ENCODE measurements at places on chromosomes 5 and 9. TPM values are rescaled to one million over a fixed set of nuclear protein-coding genes. Genes with fewer than 3 reads are reported as not detected.
A peak's percentile ranks its signal among the peaks of the same experiment; 100 is the strongest.

- no peak overlapping the region for H3K4me3 ChIP-seq
- no peaks in the 10 kb centered on the region for H3K27me3 ChIP-seq
- no peak overlapping the region for H3K27ac ChIP-seq
- peaks cover 31% of the 10 kb centered on the region for H3K36me3 ChIP-seq
- no peak for DNase-seq
Measured at GRCh38 chr9:135851748-135852147, 55.6 kb downstream of the CAMSAP1 start.

GRCh38 chr5:107820429-107820828 is 149.7 kb upstream of the EFNA5 start:
- H3K4me1 ChIP-seq = no peaks in the 10 kb centered on the region
- no peaks in the 10 kb centered on the region for H3K27me3 ChIP-seq
- H3K4me3 ChIP-seq = no peak overlapping the region
- DNase-seq = no peak

The OGN gene
- 454 TPM for total RNA-seq

- no peak overlapping the region for H3K27ac ChIP-seq
- H3K4me1 ChIP-seq = peaks cover 6% of the 10 kb centered on the region
Measured at GRCh38 chr9:33294670-33295432, 4.5 kb downstream of the NFX1 start.

The FOXD1 gene
- total RNA-seq = 0.35 TPM

The IRX2 gene
- total RNA-seq = 0.18 TPM

- DNase-seq = no peak
- no peak overlapping the region for H3K27ac ChIP-seq
- H3K4me3 ChIP-seq = no peak overlapping the region
- H3K4me1 ChIP-seq = no peaks in the 10 kb centered on the region
- H3K36me3 ChIP-seq = peaks cover 58% of the 10 kb centered on the region
- no peaks in the 10 kb centered on the region for H3K27me3 ChIP-seq
Measured at GRCh38 chr9:122879443-122879842, 25.7 kb downstream of the RC3H2 start.

- H3K27me3 ChIP-seq = no peaks in the 10 kb centered on the region
- no peak overlapping the region for H3K4me3 ChIP-seq
- H3K4me1 ChIP-seq = peaks cover 29% of the 10 kb centered on the region
- peaks cover 33% of the 10 kb centered on the region for H3K36me3 ChIP-seq
Measured at GRCh38 chr9:35691757-35692301, 2.1 kb upstream of the TPM2 start.

The DNAH5 gene
- 1.7 TPM for total RNA-seq

DNA sequence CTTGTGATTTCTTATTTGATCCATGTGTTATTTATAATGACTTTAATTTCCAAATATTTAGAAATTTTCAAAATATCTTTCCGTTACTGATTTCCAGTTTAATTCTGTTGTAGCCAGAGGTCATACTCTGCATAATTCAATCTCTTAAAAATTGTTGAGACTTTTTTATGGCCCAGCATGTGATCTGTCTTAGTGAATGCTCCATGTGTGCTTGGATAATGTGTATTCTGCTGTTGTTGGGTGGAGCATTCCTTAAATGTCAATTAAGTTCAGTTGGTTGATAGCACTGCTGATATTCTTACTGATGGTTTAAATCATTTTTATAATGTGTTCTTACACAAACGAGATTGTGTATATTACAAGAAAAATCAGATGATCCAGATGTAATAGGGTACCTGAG is 180.8 kb downstream of the RGS3 start:
- no peak for DNase-seq
- H3K4me1 ChIP-seq = peaks cover 10% of the 10 kb centered on the region
- H3K27me3 ChIP-seq = no peaks in the 10 kb centered on the region
- no peaks in the 10 kb centered on the region for H3K36me3 ChIP-seq

DNA sequence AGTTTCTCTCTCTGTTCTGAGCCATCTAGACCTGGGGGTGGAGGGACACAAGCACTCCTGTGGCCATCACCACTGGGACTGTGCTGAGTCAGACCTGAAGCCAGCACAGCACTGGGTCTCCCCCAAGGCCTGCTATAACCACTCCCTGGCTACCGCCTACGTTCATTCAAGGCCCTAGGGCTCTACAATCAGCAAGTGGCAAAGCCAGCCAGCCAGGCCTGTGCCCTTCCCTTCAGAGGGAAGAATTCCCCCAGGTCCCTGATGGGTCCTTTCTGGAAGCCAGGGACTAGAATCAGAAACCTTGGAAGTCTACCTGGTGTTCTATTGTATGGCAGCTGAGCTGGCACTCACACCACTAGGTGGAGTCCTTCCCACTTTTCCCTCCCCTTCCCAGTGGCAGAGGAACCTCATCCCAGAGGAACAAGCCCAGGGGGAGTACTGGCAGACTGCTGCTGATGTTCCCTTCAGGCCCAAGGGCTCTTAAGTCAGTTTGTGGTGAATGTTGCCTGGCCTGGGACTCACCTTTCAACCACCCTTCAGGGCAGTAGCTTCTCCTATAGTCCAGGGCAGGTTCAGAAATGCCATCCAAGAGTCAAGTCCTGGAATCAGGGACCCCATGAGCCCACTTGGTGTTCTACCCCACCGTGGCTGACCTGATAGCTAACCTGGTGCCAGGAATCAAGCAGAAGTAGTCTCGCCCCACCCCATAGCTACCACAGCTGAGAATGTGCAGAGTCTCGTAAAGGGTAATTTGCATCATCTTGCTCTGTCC is 20.0 kb downstream of the JMY start:
- no peak overlapping the region for H3K27ac ChIP-seq
- H3K4me3 ChIP-seq = no peak overlapping the region
- no peak for DNase-seq
- no peaks in the 10 kb centered on the region for H3K27me3 ChIP-seq

The TRPM6 gene
- 0.04 TPM for total RNA-seq

DNA sequence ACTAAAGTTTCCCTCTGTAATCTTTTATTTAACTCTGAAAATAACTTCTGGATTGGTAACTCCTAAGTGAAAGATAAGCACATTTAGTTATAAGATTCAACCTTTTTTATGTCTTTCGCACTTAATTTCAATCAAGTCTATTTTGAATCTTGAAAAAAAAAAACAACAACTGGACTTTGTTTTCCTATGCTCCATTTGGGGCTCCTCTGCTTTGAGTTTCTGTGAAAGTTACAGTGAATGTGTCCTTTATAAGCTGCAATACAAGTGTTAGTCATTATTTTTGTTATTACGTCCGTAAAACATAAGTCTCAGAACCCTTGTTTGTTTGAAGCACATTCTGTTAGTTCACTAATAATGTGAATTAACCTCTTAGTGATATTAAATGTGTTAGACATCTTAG is 276.8 kb downstream of the ADAMTS6 start:
- DNase-seq = no peak
- no peaks in the 10 kb centered on the region for H3K4me1 ChIP-seq
- H3K27ac ChIP-seq = no peak overlapping the region
- H3K36me3 ChIP-seq = no peaks in the 10 kb centered on the region

GRCh38 chr5:113678924-113679575 is 165.6 kb downstream of the YTHDC2 start:
- H3K4me3 ChIP-seq = no peak overlapping the region
- H3K27me3 ChIP-seq = no peaks in the 10 kb centered on the region
- H3K36me3 ChIP-seq = no peaks in the 10 kb centered on the region
- H3K4me1 ChIP-seq = no peaks in the 10 kb centered on the region

The HAVCR2 gene
- 4.3 TPM for total RNA-seq

GRCh38 chr5:96035796-96036195 is 74.1 kb upstream of the ELL2 start:
- no peak for DNase-seq
- no peaks in the 10 kb centered on the region for H3K36me3 ChIP-seq
- H3K27ac ChIP-seq = no peak overlapping the region

- no peak overlapping the region for H3K4me3 ChIP-seq
- no peaks in the 10 kb centered on the region for H3K27me3 ChIP-seq
Measured at GRCh38 chr5:38728029-38728428, 117.8 kb upstream of the OSMR start.

The VLDLR gene
- total RNA-seq = 18.9 TPM

- no peak for DNase-seq
- H3K27me3 ChIP-seq = no peaks in the 10 kb centered on the region
- H3K27ac ChIP-seq = no peak overlapping the region
- no peak overlapping the region for H3K4me3 ChIP-seq
- H3K4me1 ChIP-seq = no peaks in the 10 kb centered on the region
- no peaks in the 10 kb centered on the region for H3K36me3 ChIP-seq
Measured at GRCh38 chr9:24391095-24391494, 154.6 kb downstream of the IZUMO3 start.

GRCh38 chr5:80206282-80206681 is 49.6 kb downstream of the SERINC5 start:
- no peak for DNase-seq
- H3K4me1 ChIP-seq = no peaks in the 10 kb centered on the region
- H3K27me3 ChIP-seq = no peaks in the 10 kb centered on the region
- peaks cover 20% of the 10 kb centered on the region for H3K36me3 ChIP-seq
- H3K27ac ChIP-seq = no peak overlapping the region

- peaks cover 3% of the 10 kb centered on the region for H3K36me3 ChIP-seq
- no peak overlapping the region for H3K4me3 ChIP-seq
- no peaks in the 10 kb centered on the region for H3K4me1 ChIP-seq
- no peak overlapping the region for H3K27ac ChIP-seq
Measured at GRCh38 chr9:127273326-127273725, 8.8 kb downstream of the GARNL3 start.

DNA sequence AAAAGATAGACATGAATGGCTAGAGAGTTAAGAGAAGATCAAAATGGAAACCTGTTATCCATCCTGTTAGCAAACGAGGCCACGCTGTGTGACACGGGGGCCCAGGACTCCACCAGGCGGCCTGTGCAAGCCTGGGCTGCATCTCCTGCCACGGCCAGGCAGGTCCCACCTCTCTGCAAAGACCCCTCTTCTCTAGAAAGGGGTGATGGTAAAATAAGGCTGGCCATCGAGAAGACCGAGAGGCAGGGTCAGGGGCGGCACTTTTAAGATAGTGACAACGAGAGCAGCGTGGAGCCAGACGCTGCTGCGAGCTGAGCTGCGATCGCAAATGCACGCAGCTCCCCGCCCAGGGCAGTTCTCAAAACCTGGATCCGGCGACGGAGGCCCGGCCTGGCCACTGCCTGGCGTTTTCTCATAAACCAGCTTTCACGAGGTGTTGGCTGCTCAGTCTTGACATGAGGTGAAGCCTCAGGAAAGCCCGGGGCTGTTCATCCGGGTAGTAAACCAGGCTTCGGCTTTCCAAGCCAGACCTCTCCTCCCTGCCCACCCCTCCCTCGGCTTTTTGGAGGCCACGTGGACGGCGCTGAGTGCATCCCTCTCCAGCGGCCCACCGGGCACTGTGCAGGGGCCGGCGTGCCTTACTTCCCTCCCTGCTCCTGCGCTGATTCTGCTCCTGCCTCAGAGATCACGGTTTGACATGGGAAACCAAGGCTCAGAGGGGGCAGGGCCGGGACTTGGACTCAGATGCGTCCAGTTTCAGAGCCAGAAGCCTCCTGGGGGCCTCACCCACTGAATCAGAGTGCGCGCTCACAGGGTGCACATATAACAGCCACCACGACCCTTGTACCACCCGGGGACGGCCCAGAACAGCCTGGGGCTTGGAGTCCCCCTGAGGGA is 151.6 kb upstream of the PHYKPL start:
- H3K36me3 ChIP-seq = no peaks in the 10 kb centered on the region
- H3K27ac ChIP-seq = no peak overlapping the region
- peaks cover 47% of the 10 kb centered on the region for H3K27me3 ChIP-seq
- DNase-seq = peak; percentile 42
- peaks cover 46% of the 10 kb centered on the region for H3K4me1 ChIP-seq

The OTP gene
- total RNA-seq = not detected

The IFNA21 gene
- total RNA-seq = not detected

DNA sequence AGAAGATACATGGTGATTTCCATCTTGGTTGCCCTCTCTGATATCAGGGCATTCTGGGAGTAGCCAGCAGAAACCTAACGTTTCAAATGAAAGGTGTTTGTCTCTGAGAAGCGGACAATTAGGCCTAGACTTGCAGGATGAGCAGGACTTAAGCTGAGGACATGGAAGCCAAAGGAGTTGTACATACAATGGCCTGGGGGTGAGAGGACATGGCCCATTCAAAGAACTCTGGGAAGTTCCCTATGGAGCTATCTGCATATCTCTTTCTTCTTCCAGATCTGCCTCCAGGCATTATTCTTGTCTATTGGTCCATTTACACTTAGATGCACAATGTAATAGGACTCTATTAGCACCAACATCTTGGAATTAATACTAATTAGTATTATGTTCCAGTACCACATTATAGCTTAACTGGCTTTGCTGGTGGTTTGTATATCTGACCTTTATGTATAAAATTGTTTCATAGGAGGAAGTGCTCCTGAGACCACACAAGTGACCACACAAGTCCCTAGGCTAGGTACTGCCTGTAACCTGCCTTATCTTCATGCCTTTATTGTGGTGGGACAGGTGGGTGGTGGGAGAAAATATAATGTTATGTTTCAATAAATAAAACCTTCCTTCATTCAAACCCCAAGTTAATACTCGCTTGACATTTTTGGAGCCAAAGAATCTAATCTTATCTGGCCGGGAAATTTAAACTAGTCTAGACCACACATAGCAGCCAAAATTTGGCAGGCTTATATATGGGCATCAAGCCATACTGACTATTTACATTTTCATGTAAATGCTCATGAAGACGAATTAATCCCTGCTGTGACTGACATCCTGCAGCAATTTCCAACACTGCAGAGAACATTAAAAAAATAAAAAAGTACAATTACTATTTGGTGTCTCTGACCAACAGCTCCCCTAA is 52.1 kb upstream of the EQTN start:
- no peaks in the 10 kb centered on the region for H3K27me3 ChIP-seq
- no peak overlapping the region for H3K4me3 ChIP-seq
- no peak overlapping the region for H3K27ac ChIP-seq
- DNase-seq = peak; percentile 62
- peaks cover 19% of the 10 kb centered on the region for H3K4me1 ChIP-seq

- H3K27ac ChIP-seq = no peak overlapping the region
- no peaks in the 10 kb centered on the region for H3K4me1 ChIP-seq
- no peaks in the 10 kb centered on the region for H3K27me3 ChIP-seq
- peak; percentile 52 for DNase-seq
- no peak overlapping the region for H3K4me3 ChIP-seq
Measured at GRCh38 chr5:82938901-82939725, 138.1 kb downstream of the TMEM167A start.

GRCh38 chr5:66518753-66519152 is 77.4 kb upstream of the MAST4 start:
- DNase-seq = no peak
- no peaks in the 10 kb centered on the region for H3K36me3 ChIP-seq
- no peak overlapping the region for H3K4me3 ChIP-seq
- no peaks in the 10 kb centered on the region for H3K4me1 ChIP-seq
- H3K27me3 ChIP-seq = no peaks in the 10 kb centered on the region
- H3K27ac ChIP-seq = no peak overlapping the region

- no peak overlapping the region for H3K27ac ChIP-seq
- H3K4me3 ChIP-seq = no peak overlapping the region
- H3K27me3 ChIP-seq = no peaks in the 10 kb centered on the region
- DNase-seq = no peak
- no peaks in the 10 kb centered on the region for H3K4me1 ChIP-seq
- H3K36me3 ChIP-seq = no peaks in the 10 kb centered on the region
Measured at GRCh38 chr9:7520396-7520795, 279.2 kb downstream of the DMAC1 start.

- peaks cover 56% of the 10 kb centered on the region for H3K36me3 ChIP-seq
- H3K27me3 ChIP-seq = no peaks in the 10 kb centered on the region
- H3K4me1 ChIP-seq = peaks cover 13% of the 10 kb centered on the region
- no peak overlapping the region for H3K4me3 ChIP-seq
- DNase-seq = no peak
Measured at GRCh38 chr9:121684381-121685145, 33.1 kb downstream of the DAB2IP start.

- H3K27me3 ChIP-seq = no peaks in the 10 kb centered on the region
- H3K4me1 ChIP-seq = peaks cover 24% of the 10 kb centered on the region
- no peak overlapping the region for H3K4me3 ChIP-seq
- DNase-seq = no peak
- no peak overlapping the region for H3K27ac ChIP-seq
Measured at GRCh38 chr5:135705941-135706466, 127.2 kb upstream of the CXCL14 start.
